ENCODE measurements at places on chromosomes 11 and 22.
A peak's percentile ranks its signal among the peaks of the same experiment; 100 is the strongest.

GRCh38 chr11:122721201-122721963 is 65.9 kb downstream of the UBASH3B start:
- no peak for DNase-seq

DNA sequence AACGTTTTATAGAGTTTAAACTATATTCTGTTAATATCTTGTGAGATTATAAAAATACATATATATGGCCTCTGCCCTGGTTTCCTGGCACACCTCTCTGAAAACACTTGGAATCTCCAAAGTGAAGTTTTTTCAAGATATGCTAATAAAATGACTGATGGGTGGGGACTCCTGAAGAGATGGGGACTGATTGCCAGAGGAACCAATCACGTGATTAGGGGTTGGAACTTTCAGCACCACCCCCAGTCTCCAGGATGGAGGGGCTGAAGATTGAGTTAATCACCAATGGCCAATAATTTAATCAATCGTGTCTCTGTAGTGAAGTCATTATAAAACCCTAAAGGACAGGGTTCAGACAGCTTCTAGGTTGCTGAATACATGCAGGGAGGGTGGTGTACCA is 37.4 kb downstream of the C11orf71 start:
- no peak for DNase-seq

- DNase-seq: no peak
Observed at GRCh38 chr22:49154433-49154832, 673.2 kb downstream of the BRD1 start.

DNA sequence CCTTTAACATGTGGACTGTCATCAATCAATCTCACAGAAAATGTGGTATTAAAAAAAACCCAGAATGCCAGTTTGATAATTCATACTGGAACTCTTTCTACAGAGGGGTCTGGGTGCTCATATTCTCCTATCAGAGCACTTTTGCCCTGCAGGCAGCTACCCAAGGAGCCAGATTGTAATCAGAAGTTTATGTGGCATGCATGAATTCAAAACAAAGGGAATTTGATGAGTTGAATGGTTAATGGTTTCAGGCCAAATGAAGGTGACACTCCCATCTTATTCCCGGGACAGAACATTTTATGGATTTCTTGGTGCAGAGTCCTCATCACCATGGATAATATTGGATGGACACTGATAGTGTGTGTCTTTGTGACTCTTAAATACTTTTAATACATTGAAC is 38.4 kb upstream of the CLPB start:
- DNase-seq: no peak

- peak; percentile 46 for DNase-seq
Observed at GRCh38 chr11:122816761-122817520, 21.4 kb upstream of the CRTAM start.

DNA sequence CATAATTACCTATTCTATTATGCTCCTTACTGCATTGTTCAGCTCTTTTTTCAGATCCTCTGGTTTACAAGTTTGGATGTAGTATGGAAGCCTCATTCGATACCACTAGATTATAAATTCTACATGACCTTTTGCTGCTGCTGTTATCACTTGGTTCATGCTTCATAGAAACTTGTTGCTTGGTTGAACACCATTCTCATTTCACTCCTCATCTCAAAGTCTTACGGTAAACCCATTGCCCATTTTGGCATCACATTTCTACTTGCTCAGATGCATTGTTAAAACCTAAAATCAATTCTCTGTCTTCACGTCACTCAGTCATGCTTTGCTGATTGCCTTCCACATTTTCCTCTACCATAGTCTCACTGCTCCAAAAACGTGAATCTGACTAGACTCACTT is 155.5 kb upstream of the DDI1 start:
- no peak for DNase-seq

DNA sequence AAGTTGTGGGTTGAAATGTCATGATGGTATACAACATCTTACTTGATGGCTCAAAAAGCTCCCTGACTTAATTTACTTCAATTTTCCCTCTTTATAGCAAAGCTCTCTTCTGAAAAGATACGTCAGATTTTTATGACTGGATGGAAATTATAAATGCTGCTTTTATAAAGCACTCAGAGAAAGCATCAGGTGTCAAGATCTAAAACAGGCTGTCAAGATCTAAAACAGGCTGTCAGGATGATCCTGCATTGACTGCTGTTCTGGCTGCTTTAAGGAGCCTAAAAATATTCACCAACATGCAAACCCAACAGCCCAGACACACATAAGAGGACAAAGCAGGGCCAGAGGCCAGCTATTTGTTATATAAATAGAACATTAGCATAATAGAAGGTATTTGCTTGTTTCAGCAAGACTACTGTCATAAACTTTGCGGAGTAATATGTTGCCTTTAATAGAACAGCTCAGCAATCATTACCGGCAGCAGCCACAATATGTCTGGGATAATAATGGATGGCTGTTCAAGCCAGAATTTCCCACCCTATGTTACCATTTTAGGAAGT is 77.3 kb upstream of the ANO5 start:
- DNase-seq: no peak

DNA sequence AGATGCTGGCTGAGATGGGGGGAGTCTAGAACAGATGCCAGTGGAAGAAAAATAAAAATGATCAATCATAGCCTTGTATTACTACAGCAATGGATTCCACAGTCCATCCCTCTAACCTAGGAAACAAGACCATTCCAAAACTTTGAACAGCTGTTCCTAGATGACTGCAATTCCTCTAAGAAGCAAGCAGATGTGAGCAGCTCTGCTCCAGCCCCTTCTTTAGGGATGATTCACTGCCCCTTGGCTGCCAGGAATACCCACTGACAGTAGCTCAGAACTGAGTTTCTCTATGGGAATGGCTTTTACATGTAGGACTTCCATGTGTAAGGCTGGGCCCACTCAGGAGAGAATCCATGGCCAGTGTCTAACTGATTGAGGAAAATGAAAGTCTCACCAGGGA is 943.9 kb downstream of the OPCML start:
- no peak for DNase-seq

DNA sequence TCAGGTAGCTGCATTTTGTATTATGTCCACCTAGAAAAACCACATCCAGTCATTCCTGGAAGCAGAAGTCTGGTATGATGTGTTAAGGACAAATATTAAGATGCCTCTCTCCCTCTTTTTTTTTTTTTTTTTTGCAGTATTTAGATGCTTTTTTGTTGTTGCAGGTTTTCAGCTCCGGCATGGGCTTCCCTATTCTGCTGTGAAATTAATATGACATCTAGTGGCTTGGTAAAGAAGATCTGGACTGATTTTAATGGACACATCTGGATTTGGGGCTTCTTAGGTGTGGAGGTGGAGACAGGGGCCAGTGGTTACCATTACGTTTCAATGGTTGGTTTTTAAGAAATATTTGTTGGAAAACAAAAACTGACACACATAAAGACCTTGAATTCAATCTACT is 47.5 kb upstream of the RASSF10 start:
- no peak for DNase-seq

GRCh38 chr11:24497831-24498230 is 978 bp downstream of the LUZP2 start:
- DNase-seq: no peak

DNA sequence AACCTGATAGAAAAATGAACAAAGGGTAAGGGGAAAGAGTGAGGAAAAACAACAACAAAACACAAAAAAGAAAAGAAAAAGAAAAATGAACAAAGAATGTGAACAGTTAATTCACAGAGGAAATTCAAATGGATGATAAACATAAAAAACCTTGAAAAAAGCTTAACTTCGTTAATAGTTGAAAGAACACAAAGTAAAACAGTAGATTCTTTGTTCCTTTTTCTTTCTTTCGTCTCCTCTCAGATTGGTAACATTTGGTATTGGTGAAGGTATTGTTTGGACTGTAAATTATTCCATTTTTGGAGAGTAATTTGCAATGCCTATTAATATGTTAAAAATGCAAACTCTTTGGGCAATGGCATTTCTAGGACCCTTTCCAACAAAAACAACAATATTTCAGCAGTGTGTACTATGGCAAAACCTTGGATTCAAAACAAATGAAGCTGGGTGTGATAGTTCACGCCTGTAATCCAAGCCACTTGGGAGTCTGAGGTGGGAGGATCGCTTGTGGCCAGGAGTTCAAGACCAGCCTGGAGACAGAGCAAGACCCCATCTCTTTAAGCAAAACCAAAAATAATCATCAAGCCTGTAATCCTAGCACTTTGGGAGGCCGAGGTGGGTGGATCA is 3.3 kb upstream of the BACE1 start:
- DNase-seq: no peak

DNA sequence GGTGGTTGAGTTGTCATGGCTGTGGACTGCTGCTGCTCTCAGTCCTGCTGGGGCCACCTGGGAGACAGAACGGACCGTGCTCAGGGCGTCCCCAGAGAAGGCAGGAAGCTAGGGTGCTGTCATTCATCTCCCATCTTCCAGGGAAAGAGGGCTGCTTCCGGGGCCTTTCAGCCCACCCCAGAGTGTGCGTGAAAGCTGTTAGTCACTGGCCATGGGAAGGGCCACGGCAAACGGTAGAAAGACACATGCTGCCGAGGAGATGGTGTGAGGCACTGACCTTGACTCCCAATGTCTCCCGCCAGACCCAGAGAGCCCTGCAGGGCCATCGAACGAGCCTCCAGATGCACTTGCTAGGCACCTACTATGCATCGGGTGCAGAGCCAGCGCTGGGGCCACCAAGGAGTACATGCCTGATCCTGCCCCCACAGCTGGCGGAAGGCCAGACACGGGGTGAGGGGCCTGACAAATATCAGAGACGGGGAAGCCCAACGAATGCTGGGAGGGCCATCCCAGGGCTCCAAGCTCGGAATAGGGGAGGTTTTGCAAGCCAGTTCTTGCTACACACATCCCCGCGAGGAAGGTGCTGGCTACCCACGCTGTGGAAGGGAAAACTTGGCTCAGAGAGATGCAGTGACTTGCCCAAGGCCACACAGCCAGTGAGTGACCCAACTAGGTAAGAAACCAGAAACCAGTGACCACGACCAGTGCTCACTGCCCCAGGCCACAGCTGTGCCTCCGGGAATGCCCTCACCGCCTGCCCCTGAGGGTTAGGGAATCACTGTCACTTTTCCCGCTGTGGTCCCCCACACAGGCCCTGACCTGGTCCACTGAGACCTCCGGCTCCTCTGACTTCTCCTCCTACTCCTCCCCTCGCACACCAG is 10.1 kb downstream of the RAC2 start:
- DNase-seq: peak; percentile 77

GRCh38 chr11:27921472-27921871 is 186.5 kb downstream of the KIF18A start:
- DNase-seq: no peak

DNA sequence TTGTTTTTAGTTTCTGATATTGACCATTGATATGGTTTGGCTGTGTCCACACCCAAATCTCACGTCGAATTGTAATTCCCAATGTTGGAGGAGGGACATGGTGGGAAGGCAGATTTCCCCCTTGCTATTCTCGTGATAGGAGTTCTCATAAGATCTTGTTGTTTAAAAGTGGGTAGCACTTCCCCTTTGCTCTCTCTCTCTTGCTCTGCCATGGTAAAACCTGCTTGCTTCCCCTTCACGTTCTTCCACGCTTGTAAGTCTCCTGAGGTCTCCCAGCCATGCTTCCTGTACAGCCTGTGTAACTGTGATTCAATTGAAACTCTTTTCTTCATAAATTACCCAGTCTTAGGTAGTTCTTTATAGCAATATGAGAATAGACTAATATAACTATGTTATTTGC is 203.6 kb upstream of the CHORDC1 start:
- no peak for DNase-seq

DNA sequence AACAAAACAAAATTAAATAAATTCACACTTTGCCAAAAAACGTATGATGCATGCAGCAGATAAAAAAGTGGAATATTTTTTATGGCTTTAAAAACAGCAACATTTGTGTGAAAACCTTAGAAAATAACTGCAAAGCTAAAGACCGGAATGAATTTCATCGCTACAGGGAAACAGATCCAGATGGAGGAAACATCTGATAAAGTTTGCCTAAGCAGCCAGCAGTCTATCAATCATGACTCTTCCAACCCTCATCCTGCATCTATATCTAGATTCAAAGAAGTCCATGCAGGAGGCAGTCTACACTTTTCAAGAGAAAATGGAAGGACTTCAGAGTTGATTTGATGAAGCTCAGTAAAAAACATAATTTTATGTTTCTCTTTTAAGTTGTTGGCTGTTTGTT is 126.8 kb downstream of the SWAP70 start:
- DNase-seq: peak; percentile 9

GRCh38 chr22:40194656-40195055 is 16.9 kb downstream of the TNRC6B start:
- DNase-seq: no peak

GRCh38 chr11:89275966-89276365 is 98.3 kb downstream of the TYR start:
- DNase-seq: no peak

- peak; percentile 96 for DNase-seq
Observed at GRCh38 chr11:65575568-65576231, at the start of gene EHBP1L1. Gene EHBP1L1 (plus strand): TSS chr11:65576053. CDS start chr11:65576303, 250 bp downstream.

- no peak for DNase-seq
Observed at GRCh38 chr22:43722444-43722843, 89.7 kb downstream of the EFCAB6 start.

GRCh38 chr11:73566977-73567755 is 30.7 kb downstream of the FAM168A start:
- no peak for DNase-seq

GRCh38 chr22:19117111-19117512 is 5.1 kb downstream of the DGCR2 start:
- DNase-seq: no peak

DNA sequence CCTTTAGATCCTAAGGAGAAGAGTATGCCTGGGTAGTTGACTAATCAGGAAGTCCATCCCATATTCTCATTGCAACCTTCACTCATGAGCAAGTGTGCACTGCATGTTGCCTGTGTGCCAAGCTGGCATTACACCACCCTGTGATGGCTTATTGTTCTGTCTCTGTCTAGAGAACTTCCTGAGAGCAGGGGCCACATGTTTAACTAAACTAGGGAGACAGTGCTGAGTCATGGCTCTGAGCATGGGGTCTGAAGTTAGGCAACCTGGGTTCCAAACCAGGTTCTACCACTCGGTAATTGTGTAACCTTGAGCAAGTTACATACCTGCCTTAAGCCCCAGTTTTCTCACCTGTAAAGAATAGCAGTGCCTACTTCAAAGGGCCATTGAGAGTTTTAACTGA is 39.6 kb downstream of the CSNK2A3 start:
- DNase-seq: no peak
